ENCODE measurements at places on chromosomes 1 and 21. TPM values are rescaled to one million over a fixed set of nuclear protein-coding genes. Genes with fewer than 3 reads are reported as not detected.

The TMEM200B gene
- 2.1 TPM for total RNA-seq

GRCh38 chr1:48882020-48882419 is 105.3 kb upstream of the BEND5 start:
- DNase-seq: no peak

DNA sequence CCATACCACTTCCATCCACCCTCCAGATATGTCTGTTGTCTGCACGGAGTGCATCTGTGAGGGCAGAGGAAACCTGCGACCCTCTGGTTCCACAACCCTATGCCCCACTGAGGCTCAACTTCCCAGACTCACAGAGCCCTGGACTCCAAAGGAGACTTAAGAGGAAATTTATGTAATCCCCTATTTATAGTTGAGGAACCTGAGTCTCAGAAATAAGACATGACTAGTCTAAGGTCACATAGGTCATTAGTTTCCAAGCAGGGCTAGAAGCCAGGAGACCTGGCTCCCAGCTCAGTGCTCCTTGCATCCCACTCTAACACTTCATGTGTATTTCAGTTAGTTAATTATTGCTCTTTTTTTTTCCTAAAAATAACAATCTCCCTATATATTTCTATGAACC is 15.7 kb upstream of the LEMD1 start:
- no peak for DNase-seq

GRCh38 chr21:33478182-33478581 is 1.6 kb downstream of the TMEM50B start:
- no peak for DNase-seq

The OR14C36 gene
- total RNA-seq: not detected
